ENCODE measurements at places on chromosomes 6 and 20.

- DNase-seq, result no peak
Measured at GRCh38 chr20:44023515-44024371, 109.1 kb downstream of the TOX2 start.

GRCh38 chr6:84498905-84499304 is 265.5 kb downstream of the TBX18 start:
- DNase-seq, result no peak

DNA sequence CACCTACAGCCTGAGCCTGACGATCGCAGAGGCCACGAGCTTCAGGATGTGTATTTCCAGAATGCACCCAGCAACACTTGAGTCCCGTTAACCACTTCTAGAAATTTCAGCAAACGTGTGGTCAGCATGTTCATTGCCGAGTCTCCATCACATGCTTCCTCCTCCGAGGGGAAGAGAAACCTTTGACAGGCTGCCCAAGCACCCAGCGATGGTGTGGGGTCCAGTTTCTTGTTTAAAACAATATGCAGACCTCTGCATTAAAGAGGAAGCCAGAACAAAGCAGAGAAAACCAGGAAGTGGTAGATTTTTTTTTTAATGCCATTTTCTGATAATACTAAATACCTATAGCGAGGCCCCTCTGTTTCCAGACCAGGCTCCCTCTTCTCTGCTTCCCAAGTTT is 71.9 kb downstream of the GNAS-AS1 start:
- no peak for DNase-seq

GRCh38 chr6:149483334-149483725 is 1.5 kb downstream of the ZC3H12D start:
- DNase-seq, result no peak
